Memory B cell (primary cell): ENCODE measurements at places on chromosomes 3 and 15.

- no peak for DNase-seq
Observed at GRCh38 chr15:62046078-62046743, 14.0 kb downstream of the VPS13C start.

DNA sequence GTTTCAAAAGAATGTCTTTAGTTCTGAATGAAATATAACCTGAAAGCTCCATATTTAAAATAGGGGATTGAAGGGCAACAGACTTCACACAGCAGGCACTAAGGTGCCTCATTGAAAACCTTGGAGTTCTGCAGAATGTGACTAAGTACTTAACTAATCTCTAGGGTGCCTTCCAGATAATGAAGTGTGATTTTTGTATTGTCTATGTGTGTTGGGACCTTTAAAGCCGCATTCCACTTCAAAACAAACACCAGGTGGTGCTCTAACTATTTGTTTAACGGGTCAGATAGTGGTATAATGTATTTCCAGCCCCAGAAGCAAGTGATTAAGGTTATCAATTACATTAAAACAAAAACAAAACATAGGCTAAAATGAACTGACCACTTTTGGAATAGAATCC, 28.0 kb downstream of the TFG start:
- no peak for DNase-seq

- DNase-seq, result no peak
Observed at GRCh38 chr3:192840143-192840836, 77.4 kb downstream of the MB21D2 start.

DNA sequence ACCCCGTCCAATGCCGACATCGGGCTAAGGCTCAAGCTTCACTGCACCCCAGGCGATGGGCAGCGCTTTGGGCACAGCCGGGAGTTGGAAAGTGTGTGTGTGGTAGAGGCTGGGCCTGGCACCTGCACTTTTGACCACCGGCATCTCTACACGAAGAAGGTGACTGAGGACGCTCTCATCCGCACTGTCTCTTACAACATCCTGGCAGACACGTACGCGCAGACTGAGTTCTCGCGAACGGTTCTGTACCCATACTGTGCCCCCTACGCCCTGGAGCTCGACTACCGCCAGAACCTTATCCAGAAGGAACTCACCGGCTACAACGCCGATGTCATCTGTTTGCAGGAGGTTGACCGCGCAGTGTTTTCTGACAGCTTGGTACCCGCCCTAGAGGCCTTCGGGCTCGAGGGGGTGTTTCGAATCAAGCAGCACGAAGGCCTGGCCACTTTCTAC, 1.0 kb downstream of the PDE12 start:
- no peak for DNase-seq

DNA sequence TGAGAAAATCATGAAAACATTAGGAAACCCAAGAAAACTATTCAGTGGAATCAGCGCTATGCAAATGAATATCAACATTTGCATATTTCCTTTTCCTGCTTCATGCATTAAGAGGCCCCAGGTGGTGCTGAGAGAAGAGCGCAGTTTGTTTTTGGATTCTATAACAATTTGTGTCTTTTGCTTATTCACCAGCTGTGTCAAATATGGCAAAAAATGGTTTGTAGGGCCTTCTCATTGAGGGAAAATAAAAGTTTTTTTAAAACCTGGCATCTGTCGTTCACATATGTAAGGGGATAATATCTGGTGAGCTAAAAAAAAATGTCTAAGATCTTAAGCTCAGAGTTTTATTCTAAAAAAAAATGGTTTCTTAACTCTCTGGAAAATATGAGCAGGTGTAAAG, 122.5 kb upstream of the ROBO2 start:
- DNase-seq, result no peak

DNA sequence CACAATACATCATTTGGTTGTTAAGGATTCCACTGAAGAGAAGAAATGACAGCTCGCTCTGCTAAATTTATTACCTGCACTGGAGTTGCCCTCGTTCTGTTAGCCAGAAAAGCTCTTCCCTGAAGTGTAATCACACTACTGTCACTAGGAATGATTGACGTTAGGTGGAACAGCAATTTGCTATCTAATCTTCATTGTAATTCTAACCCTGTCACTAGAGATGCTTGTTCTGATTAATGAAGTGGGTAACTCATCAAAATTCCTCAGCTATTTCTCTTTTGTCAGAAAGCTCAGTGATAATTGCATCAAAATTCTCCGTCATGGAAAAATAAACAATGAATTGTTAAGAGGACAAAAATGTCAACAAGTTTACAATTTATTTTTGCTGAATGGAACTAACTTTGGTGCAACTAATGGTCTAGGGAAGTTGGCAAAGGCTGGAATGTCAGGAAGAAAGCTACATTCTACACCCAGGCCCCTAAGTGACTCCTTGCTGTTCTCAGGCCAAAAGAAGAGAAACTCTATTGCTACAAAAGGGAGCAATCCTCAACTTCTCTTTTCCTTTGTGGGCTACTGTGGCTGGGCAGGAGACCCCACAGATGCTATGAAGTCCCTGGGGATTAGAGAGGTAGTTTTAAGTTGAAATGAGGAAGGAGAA, 34.1 kb downstream of the CCDC191 start:
- DNase-seq, result no peak

- no peak for DNase-seq
Observed at GRCh38 chr15:58240191-58240932, 102.2 kb downstream of the AQP9 start.

DNA sequence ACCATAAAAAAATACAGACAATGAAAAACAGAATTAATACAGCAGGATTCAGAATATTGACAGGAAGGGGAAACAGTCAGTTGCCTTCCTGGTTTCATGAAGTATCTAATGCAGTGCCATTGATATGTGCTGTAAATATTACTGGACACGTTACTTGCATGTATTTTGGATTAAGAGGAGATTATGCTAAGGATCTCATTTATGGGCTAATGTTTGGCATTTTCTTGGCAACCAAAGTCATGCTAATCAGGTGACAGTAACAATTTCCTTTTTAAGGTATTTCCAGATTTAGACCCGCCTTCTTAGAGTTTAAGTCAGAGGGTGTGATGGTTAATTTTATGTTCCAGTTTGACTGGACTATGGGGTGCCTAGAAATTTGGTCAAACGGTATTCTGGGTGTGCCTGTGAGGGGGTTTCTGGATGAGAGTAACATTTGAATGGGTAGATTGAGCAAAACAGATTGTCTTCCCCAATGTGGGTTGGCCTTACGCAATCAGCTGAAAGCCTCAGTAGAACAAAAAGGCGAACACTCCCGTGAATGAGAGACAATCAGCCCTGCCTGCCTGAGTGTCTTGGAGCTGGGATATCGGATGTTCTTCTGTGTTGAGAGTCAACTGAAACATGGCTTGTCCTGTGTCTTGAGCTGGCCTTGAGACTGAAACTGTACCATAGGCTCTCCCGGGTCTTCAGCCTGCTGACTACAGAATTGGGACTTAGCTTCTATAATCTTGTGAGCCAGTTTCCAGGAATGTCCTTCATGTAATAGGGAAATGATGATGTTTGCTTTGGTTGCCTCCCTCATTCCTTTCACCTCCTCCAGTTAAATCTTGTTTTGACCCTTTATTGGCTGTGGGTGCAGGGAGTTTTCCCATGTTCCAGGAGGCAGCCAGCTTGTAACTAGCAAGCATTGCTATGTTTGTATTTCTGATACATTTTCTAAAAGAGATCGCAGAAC, 10.5 kb downstream of the SQOR start:
- DNase-seq, result no peak

GRCh38 chr3:182508919-182509711, 284.2 kb upstream of the ATP11B start:
- DNase-seq, result no peak

GRCh38 chr15:71112429-71112828, 2.8 kb upstream of the THSD4 start:
- no peak for DNase-seq

GRCh38 chr3:11558002-11558401, 85.7 kb downstream of the VGLL4 start:
- no peak for DNase-seq

- peak; percentile 30 for DNase-seq
Observed at GRCh38 chr15:51751697-51752683, 593 bp downstream of the TMOD2 start.

DNA sequence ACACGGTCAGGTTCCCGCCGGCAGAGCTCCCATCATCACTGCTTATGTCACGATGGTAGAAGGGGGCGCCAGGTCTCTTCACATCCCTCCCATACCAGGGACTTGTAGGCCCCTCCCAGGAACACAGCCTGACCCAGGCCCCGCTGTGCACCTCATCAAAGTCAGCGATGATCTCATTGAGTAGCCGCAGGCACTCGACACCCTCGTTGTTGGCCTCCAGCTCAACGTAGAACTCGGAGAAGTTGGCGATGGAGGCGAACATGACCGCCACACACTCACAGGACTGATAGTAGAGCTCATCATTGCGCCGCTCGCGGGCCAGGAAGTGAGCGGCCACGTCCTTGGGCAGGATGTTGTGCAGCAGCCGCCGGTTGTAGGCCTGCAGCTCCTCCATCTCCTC, 89.2 kb downstream of the SEC22A start:
- no peak for DNase-seq

DNA sequence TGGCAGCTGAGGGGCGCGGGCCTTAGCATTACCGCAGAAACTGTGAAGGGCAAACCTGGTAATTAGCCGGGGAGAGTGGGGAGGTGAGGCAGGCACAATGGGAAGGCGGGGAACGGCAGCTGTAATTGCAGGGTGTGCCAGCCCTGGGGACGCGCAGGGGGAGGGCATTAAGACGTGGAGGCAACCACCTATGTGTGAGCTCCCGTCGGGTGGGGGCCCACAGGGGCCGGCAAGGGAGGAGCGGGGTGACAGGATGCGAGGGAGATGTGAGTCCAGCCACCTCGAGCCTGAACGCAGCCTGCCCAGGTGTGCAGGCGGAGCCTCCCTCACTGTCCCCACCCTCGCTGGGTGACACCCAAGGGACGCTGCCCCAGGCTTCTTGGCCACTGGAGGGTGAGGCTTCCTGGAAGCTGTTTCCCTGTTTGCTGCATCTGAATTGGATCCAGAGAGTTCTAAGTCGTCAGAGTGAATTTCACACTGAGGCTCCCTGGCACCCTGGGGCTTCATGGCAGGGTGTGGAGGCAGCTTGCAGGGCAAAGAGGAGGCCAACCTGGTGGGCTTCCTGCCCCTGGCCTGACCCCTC, 130.6 kb upstream of the MEF2A start:
- no peak for DNase-seq

DNA sequence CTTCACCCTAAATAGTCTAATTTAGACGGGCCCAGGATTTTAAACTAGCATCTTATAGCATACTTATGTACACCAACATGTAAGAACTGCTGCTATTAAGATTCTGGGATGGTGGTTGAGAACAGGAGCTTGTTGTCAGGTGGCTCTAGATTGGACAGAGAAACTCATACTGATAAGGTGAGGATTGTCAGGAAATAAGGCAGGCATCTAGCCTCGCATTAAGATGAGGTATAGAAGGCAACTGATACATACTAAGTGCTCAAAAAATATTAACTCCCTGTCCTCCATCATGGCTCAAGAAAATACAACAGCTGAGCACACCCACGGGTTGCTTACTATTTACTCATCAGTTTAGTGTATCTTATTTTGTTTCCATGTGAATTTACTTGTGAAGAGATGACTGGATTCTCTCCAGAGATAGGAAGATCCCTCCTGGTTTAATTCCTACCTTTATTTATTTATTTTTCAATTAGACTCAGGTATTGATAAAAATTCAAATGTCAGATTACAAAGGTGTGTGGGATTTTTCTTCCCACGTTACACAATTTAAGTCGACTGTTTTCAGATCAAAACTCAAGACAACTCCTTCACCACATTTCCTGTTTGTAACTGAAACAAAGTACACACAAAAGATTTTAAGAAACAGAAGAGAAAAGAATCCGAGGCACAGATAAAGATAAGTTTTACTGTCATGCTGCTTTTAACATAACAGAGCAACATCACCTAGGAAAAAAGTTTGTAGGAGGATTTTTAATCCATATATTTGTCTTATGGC, at the start of gene TRAT1:
TRAT1 (plus strand) TSS at position 664 of the 775 bp plus-strand sequence. CDS start 142 bp downstream, outside the sequence.
- no peak for DNase-seq

- no peak for DNase-seq
Observed at GRCh38 chr3:24640330-24640877, 145.8 kb upstream of the THRB start.

DNA sequence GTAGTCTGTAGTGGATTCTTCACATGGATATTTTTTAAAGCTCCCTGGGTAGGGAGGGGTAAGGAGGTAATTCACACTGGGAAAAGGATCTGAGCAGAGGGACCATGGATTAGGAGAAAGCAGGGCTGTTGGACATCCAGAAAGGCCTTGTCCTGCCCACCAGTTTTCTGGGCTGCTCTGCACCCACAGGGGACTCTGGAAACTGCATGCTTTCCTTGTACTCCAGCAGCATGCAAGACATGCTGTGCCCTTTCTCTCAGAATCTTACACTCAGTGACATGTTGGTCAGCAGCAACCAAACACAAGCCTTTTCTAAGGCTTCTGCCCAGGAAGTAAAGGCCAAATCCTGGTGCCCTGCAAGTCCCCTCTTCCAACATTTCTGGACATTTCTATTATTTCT, 2.5 kb upstream of the FBN1 start:
- DNase-seq, result no peak

- no peak for DNase-seq
Observed at GRCh38 chr3:148062590-148062989, 635.1 kb upstream of the AGTR1 start.

DNA sequence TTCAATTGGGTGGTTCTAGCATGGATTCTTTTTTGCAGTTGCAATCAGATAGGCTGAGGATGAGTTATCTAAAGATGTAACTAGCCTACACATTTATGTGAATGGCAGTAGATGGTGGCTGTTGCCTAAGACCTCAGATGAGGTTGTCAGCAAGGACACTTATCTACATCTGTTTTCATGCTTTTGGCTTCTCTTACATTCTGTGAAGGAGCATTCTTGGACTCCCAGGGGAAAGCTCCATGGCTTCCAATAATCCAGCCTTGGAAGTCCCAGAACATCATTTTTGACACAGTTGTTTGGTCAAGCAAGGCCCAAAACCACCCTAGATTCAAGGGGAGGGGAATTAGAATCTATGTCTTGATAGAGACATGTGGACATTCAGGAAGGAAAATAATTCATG, 332.2 kb upstream of the RBMS3 start:
- no peak for DNase-seq
